Mesenteric fat pad (tissue), 1 donor: ENCODE measurements at places on chromosomes 1 and 21.

- no peak for DNase-seq
Measured at GRCh38 chr1:68010543-68010942, 39.9 kb downstream of the DIRAS3 start.

DNA sequence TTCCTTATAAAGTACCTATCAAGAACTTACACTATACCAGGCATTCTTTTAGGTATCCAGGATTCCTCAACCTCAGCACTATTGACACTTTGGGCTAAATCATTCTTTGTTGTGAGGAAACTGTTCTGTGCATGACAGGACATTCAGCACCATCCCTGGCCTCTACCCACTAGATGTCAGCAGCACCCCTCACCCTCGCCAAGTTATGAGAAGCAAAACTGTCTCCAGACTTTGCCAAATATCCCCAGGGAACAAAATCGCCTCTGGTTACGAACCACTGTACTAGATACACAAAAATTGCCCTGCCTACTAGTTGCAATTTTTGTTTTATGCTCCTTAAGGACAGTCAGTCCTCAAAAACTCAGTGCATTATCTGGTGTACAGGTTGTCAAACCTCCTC lies 35.7 kb downstream of the PALMD start:
- DNase-seq, result no peak

- no peak for DNase-seq
Measured at GRCh38 chr1:23394181-23394580, 24.5 kb upstream of the ZNF436 start.

DNA sequence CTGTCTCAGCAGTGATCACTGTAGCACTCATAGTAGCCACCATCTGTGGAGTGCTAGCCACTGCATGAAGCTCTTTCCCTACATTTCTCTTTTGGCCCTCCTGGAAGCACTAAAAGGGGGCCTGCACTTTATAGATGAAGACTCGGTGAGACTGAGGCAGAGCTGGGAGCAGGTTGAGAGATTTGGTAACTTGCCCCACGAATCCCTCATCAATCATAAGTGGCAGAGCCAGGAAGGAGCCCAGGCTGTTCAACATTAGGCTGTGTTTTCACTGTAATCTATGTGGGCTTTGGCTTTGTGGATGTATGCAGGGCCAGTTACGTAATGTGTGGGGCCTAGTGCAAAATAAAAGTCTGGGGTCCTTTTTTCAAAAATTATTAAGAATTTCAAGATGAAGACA lies 13.3 kb upstream of the ETV3 start:
- no peak for DNase-seq

DNA sequence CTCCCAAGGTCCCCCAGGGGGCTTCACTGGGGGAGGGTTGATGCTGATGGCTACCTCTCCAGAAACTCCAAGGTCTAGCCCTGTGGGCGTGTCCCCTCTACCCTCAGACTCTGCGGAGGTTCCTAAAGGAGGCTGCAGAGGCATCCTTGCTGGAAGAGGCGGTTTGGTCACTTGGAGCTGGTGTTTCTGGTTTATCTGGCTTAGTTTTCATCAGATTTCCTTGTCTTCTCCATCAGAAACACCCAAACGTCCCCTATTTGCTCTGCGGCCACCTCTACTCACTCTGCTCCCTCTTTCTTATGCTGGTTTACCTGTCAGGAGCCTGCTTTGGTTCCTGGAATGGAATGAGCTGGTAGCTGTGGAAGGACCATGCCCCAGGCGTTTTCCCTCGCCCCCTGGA lies 2.5 kb downstream of the PKP1 start:
- no peak for DNase-seq

- DNase-seq, result no peak
Measured at GRCh38 chr1:109624201-109625010, 4.8 kb downstream of the AMPD2 start.

DNA sequence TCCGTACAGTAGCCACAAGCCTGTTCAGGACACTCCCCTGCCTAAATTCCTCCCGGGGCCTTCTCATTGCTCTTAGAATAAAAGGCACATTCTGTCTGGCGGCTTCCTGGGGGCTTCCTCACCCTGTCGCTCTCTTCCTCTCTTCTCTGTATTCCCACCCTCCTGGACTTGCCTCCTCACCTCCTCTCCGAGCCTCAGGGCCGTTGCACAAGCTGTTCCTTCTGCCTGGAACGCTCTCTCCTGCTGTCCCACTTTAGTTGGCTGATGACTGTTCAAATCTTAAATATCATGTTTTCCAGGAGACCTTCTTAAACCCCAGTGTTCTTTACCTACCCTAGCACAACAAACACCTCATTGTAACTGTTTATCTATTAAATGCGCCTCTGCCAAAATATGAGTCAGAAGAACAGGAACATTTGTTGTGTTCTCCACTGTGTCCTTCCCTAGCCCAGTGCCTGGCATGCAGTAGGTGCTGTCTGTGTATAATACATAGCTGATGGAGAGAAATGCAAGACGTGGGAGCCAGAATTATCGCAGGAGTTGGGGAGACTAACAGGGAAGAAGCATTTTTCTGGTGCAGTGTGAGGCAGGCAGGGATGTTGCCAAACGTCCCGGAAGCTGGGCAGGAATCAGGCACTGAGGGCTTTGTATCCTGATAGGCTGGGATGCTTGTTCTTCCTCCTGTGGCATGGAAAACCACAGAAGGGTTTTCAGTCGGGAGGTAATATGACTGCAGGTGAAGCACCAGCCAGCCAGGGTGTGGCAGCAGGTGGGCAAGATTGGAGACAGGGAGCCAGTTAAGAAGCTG lies 24.1 kb upstream of the THRAP3 start:
- no peak for DNase-seq
